ENCODE measurements at places on chromosomes 2 and 18.
A peak's percentile ranks its signal among the peaks of the same experiment; 100 is the strongest.

- no peak for DNase-seq
Observed at GRCh38 chr2:161020437-161020836, 139.8 kb upstream of the TANK start.

DNA sequence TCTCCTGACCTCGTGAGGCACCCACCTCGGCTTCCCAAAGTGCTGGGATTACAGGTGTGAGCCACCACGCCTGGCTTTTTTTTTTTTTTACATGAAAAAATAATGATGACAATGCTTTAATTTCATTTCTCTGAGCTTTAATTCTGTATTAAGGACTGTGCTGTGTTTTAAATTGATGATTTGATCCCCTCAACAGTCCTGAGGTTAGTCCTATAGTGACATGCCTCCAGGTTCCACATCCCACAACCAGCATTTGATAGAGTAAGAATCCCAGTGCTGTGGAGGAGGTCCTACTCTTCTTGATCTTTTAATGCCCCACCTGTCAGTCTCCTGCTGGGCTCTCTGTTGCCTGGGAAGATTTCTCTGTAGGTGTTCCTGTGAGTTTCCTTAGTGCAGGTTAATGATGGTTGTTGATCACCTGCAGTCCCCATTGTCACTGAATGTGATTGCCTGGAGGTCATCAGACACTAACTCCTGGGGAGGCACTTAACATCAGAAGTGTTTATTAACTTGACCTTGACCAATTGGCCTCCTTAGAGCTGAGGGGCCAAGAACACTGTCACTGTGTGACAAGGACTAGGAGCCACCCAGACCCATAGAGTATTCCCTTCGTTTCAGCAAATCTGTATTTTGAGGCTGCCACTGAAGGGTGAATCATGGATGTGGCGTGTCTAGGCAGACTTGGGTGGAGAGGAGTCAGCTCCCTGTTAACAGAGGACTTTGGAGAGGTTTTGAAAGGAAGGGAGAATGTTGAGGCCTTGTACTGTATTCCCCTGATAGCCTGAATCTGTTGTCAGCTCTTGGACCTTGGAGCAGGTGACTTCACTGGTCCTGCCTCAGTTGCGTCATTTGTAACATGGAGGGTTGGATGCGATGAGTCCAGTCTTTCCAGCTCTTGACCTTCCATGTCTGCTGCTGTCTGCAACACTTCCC is 11.5 kb downstream of the ASAP2 start:
- DNase-seq: no peak

GRCh38 chr2:47510745-47511144 is 107.8 kb downstream of the MSH2 start:
- DNase-seq: no peak

DNA sequence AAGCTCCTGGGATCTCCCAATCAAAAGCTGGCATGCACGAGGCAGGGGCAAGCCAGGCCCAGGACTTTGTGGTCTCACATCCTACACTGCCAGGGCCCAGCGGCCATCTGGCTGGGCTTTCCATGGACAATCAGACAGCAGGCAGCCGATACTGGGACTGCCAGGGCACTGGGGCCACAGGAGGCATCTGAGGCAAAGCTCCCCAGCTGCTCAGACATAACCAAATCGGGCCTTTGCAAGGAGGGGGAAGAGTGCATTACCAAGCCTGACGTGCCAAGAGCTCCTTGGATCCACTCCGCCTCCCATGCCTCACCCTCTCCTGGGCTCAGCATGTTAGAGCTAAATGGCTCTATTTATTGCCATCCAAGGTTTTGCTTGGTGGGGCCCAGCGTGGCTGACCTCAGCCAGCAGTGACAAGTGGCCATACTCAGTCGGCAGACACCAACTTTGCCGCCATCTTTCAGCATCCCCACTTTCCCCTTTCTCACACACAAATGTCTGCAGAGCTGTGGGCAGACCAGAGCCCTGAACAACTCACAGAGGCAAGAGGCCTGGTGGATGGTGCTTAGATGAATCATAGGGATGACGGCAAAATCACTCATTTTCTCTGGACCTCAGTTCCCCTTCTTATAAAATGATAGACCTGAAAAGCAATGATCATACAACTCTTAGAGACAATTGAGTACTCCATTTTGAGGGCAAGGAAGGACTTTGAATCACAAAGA is 200.8 kb downstream of the TTC32 start:
- no peak for DNase-seq

DNA sequence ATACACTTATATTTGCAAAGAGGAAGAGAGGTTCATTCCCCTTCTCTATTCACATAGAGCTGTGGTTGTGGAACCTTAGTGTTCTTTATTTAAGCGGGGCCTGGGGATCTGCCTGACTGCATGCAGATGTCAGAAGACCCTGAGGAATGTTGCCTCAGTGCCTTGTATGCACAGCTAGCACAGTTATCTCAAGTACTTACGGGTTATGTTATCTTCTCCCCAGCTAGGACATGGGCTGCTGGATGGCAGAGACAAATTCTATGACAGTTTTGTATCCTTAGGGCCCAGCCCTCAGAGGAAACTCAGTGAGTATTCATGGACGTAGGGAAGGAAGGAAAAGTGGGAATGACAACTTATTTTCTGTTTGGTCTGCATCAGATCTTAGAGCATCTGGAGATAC is 37.7 kb upstream of the RTN4 start:
- no peak for DNase-seq

- DNase-seq: no peak
Observed at GRCh38 chr2:100391735-100392515, 25.5 kb downstream of the CHST10 start.

DNA sequence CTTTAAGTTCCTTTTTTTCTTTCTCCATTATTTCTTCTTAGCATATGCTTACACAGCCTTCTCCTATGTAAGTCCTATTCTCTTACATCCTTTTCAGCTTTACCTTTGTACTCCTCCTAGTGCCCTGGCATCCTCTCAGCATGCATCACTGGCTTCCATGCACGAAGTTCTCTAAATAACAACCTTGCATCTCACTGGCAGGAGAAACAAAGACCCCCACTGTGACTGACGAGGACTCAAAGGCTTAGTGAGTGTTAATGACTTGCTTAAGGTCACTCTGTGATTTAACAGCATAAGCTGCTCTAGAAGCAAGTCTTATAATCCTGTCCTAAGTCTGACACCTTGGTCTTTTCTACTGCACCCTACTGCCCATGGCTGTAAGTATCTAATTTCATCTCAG is 1236.0 kb upstream of the CELF4 start:
- no peak for DNase-seq

- no peak for DNase-seq
Observed at GRCh38 chr2:111176388-111176787, 55.7 kb downstream of the BCL2L11 start.

GRCh38 chr2:27237341-27237945 is 20.3 kb downstream of the CAD start:
- no peak for DNase-seq

GRCh38 chr2:1698188-1698945 is 45.9 kb downstream of the PXDN start:
- no peak for DNase-seq

GRCh38 chr2:62204998-62205496 is 9.1 kb downstream of the B3GNT2 start:
- no peak for DNase-seq

GRCh38 chr18:42517896-42518295 is 562.9 kb downstream of the PIK3C3 start:
- no peak for DNase-seq

GRCh38 chr2:195404651-195405050 is 252.4 kb upstream of the SLC39A10 start:
- DNase-seq: no peak

DNA sequence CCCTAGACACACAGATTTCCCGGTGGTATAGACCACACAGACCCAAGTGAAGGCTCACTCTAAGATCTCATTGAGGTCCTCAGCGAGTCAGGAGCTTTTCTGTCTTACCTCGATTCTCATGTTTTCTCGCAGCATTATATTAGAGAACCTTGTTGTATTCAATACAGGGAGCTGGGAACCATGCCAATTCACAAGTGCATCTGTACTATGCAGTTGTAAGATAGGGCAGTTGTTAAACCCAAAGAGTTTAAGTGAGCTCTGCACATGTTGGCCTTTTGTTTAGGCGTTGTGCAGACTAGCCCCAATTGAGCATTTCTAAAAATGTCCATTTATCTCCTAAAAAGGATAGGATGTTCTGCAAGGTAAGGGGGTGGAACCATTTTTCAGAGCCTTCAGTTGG is 59.6 kb downstream of the FEZ2 start:
- DNase-seq: no peak

DNA sequence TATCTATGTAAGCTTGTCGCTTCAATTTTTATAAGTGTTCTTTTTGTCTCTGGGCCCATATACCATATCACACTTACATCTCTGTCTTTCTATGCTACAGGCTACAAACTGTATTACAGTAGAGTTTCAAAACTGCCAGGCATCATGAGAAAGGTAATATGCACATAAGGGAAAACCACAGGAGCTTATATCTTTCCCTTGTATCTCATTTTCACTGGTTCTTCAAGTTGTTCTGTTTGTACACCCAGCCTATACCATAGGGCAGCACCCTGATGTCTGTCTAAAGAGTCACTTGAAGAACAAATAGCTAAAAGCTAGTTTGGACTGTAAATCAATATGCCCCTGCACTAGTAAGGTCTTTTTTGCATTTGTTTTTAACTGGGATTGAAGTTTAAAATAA is 366.7 kb downstream of the FIGN start:
- no peak for DNase-seq

- peak; percentile 11 for DNase-seq
Observed at GRCh38 chr2:124836416-124836815, 811.3 kb downstream of the CNTNAP5 start.

DNA sequence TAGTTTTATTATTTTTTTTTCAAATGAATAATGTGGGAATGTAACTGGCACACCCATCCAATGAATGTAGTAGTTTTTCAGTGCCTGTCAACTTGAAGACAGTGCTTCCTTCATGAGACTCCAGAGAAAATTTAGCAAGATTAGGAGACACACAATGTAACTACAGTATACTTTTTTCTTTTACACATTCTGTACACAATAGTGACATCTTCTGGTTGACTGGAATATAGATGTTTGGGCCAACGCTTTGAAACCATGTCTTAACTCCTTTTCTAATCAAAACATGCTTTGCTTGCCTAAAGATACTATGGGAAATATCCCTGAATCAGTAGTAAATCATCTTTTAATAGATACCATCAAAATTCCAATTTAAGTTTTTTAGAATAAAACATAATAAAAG is 229.5 kb upstream of the ZC3H15 start:
- DNase-seq: peak; percentile 35

GRCh38 chr2:216486708-216487107 is 11.9 kb upstream of the RPL37A start:
- no peak for DNase-seq

- DNase-seq: no peak
Observed at GRCh38 chr2:11830708-11831301, 84.4 kb downstream of the LPIN1 start.

DNA sequence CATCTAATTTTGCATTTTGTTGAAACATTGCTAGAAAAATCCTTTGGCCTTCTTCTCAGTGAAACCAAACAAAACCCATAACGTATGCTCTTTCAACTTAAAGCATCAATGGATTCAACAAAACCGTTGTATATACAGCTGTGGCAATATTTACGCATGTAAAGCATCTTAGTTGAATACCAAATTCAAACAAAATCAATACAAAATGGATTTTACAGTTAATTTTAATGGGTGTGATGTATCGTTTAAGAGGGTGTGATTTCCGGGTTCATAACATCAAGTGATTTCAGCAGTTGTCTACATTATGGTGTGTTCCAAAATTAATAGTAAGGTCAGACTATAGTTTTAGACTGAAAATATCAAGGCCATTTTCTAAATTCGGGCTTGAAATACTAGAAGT is 198.2 kb downstream of the TGIF1 start:
- no peak for DNase-seq

DNA sequence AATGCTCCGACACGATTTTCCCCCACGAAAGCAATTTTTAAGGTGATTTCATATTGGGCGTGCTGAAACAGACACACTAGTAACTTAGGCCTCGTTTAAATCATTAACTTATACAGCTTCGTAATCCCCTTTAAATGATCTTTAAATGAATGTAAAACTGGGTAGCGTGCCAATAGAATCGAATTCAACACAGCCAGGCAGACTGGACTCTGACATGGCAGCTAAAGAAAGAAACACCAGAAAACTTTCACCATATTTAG is 2.4 kb upstream of the ID2 start:
- DNase-seq: no peak

DNA sequence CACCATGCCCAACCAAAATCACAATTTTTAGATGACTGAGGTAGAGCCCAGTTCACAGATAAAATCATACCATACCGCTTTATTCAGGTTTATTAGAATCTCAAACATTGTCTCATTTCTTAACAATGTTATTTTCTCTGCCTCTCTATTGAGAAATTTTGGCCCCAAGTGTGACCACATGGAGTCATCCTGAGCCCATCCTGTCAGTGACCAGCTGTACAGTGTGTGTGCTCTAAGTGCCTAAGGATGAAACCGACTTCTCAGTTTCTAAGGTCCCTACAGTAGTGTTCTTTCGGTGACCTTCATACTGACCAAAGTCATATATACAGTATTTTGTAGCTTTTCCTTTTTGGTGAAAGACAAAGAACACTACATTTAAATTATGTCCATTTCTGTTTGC is 123.7 kb upstream of the MSTN start:
- DNase-seq: peak; percentile 22

DNA sequence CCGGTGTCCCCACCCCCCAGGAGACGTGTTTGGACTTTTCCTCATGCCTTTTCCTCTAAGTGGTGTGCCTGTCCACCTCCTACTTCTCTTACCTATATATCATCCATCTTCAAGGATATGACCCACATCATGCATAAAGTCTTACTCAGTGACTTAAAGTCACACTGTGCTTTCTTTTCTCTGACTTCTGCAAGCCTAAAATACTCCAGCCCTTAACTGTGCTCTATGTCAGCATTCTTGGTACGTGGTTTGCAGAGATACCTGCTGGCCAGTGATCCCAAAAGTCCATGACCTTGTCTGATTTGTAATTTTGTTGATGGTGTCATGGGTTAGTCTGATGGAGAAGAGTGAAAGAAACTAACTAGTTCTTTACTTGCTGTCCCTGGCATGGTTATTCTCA is 393.6 kb upstream of the NRP2 start:
- DNase-seq: no peak

DNA sequence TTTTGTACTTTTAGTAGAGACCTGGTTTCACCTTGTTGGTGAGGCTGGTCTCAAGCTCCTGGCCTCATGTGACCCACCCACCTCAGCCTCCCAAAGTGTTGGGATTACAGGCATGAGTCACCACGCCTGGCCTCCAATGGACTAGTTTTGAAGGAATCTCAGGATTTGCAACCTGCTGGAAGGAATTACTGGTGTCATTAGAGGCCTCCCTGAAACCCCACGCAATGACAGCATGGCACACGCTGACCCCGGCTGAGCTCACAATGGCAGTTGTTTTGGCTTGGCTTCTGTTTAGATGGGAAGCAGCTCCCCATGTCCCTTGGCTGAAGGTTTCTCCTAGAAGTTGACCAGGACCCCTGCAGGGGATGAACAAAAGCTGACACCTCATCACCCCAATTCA is 23.1 kb upstream of the COPS8 start:
- peak; percentile 28 for DNase-seq

DNA sequence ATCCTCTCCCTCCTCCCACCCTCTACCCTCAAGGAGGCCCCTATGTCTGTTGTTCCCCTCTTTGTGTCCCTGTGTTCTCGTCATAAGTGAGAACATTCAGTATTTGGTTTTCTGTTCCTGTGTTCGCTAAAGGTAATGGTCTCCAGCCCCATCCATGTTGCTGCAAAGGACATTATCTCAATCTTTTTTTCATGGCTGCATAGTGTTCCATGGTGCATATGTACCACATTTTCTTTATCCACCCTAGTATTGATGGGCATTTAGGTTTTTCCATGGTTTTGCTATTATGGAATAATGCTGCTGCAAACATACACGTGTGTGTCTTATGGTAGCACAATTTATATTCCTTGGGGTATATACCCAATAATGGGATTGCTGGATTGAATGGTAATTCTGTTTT is 33.0 kb downstream of the PUM2 start:
- no peak for DNase-seq
